CD4-positive, CD25-positive, alpha-beta regulatory T cell (primary cell): ENCODE measurements at places on chromosomes 12 and 14. TPM values are rescaled to one million over a fixed set of nuclear protein-coding genes. Genes with fewer than 3 reads are reported as not detected.

Gene RD3L
- total RNA-seq = not detected

Gene BICDL1
- 134 TPM for total RNA-seq

Gene KHNYN
- total RNA-seq = 139 TPM

Gene PTCSC3
- total RNA-seq = not detected

Gene PALS1
- total RNA-seq = 9.0 TPM

Gene IL22
- total RNA-seq = not detected

Gene CARMIL3
- 0.52 TPM for total RNA-seq

Gene TESPA1
- total RNA-seq = 93.8 TPM

- no peaks in the 10 kb centered on the region for H3K4me1 ChIP-seq
- H3K27ac ChIP-seq = no peak overlapping the region
- DNase-seq = no peak
- H3K36me3 ChIP-seq = no peaks in the 10 kb centered on the region
- H3K4me3 ChIP-seq = no peak overlapping the region
These were observed 64.7 kb upstream of the CISTR start for GRCh38 chr12:53816360-53817020.

DNA sequence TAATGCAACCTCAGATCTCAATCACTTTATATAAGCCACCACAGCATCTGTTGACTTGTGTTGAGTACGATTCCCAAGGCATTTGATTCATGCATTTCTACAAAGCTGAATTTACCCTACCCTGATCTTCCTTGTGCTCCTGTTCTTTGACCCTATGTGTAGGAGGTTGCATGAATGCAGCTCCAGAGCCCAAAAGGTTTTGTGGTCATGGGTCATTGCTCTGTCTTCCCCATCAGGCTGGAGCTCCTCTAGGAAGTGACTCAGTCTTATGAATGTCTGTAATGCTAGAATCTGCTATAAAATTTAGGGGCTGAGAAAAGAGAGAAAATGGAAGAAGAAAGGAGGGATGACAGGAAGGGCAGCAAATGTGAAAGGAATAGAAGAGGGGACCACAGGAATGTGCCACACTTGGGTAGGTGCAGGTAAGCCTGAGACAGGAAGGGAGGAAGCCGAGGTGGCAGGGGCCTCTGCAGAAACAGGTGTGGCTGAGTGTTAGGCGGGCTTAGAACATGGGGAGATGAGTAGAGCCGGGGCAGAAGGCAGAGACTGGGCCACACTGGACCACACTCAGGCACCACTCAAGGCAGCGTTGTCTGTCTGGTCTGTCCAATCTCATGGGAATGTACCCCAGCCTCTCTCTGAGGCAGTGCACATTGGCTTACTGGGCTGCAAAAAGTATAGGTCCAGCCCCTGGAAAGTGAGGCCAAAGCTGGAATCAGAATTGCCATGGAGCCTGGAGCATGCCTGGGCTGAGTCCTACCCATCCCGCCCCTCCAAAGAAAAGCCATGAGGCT is 334.1 kb downstream of the BCL11B start:
- no peaks in the 10 kb centered on the region for H3K36me3 ChIP-seq
- no peaks in the 10 kb centered on the region for H3K27me3 ChIP-seq
- H3K27ac ChIP-seq = no peak overlapping the region
- peak; percentile 23 for DNase-seq

GRCh38 chr14:64209444-64210131 is 84.6 kb downstream of the ESR2 start:
- no peaks in the 10 kb centered on the region for H3K27me3 ChIP-seq
- DNase-seq = no peak
- no peak overlapping the region for H3K4me3 ChIP-seq
- H3K27ac ChIP-seq = no peak overlapping the region

- no peak for DNase-seq
- H3K27ac ChIP-seq = no peak overlapping the region
- no peaks in the 10 kb centered on the region for H3K27me3 ChIP-seq
- H3K4me3 ChIP-seq = no peak overlapping the region
- no peaks in the 10 kb centered on the region for H3K36me3 ChIP-seq
These were observed 165.7 kb downstream of the CAND1 start for GRCh38 chr12:67434671-67435370.

GRCh38 chr12:25438638-25439037 is 114.4 kb downstream of the LMNTD1 start:
- H3K27me3 ChIP-seq = no peaks in the 10 kb centered on the region
- H3K4me1 ChIP-seq = no peaks in the 10 kb centered on the region
- H3K36me3 ChIP-seq = no peaks in the 10 kb centered on the region
- H3K27ac ChIP-seq = no peak overlapping the region
- DNase-seq = no peak

GRCh38 chr14:29035134-29035533 is 268.5 kb downstream of the FOXG1 start:
- no peak for DNase-seq
- H3K4me3 ChIP-seq = no peak overlapping the region
- no peaks in the 10 kb centered on the region for H3K4me1 ChIP-seq

DNA sequence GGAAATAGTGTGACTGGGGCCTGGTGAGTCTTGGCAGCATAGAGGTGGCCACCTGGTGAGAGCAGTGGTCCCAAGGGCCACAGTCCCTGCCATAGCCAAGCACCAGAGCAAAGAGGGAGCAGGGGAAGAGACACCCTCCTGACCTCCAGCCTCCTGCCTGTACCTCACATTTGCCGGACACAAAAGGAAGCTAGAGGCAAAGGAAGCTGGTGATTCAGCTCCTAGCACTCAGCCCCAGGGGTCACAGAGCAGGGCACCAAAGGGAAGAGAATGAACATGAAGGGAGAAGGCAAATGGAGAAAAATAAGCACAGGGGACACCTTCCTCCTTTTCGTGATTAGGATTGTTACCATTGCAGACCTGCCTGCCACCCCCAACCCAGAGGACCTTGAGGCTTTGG is 216.8 kb downstream of the ZFP36L1 start:
- no peaks in the 10 kb centered on the region for H3K36me3 ChIP-seq
- H3K4me3 ChIP-seq = no peak overlapping the region
- H3K4me1 ChIP-seq = no peaks in the 10 kb centered on the region
- no peaks in the 10 kb centered on the region for H3K27me3 ChIP-seq
- H3K27ac ChIP-seq = no peak overlapping the region
- no peak for DNase-seq

GRCh38 chr14:90656973-90657372 is 159.3 kb downstream of the TTC7B start:
- H3K27me3 ChIP-seq = no peaks in the 10 kb centered on the region
- H3K4me3 ChIP-seq = no peak overlapping the region
- no peak for DNase-seq

- H3K36me3 ChIP-seq = no peaks in the 10 kb centered on the region
- DNase-seq = no peak
- peaks cover 61% of the 10 kb centered on the region for H3K4me1 ChIP-seq
These were observed 41.7 kb downstream of the SUSD6 start for GRCh38 chr14:69652942-69653684.

GRCh38 chr12:91276509-91276908 is 93.9 kb upstream of the DCN start:
- H3K27ac ChIP-seq = no peak overlapping the region
- H3K36me3 ChIP-seq = no peaks in the 10 kb centered on the region
- no peaks in the 10 kb centered on the region for H3K4me1 ChIP-seq

- DNase-seq = no peak
- no peaks in the 10 kb centered on the region for H3K27me3 ChIP-seq
- H3K4me1 ChIP-seq = no peaks in the 10 kb centered on the region
- H3K27ac ChIP-seq = no peak overlapping the region
These were observed 10.5 kb downstream of the MMP14 start for GRCh38 chr14:22846811-22847307.

DNA sequence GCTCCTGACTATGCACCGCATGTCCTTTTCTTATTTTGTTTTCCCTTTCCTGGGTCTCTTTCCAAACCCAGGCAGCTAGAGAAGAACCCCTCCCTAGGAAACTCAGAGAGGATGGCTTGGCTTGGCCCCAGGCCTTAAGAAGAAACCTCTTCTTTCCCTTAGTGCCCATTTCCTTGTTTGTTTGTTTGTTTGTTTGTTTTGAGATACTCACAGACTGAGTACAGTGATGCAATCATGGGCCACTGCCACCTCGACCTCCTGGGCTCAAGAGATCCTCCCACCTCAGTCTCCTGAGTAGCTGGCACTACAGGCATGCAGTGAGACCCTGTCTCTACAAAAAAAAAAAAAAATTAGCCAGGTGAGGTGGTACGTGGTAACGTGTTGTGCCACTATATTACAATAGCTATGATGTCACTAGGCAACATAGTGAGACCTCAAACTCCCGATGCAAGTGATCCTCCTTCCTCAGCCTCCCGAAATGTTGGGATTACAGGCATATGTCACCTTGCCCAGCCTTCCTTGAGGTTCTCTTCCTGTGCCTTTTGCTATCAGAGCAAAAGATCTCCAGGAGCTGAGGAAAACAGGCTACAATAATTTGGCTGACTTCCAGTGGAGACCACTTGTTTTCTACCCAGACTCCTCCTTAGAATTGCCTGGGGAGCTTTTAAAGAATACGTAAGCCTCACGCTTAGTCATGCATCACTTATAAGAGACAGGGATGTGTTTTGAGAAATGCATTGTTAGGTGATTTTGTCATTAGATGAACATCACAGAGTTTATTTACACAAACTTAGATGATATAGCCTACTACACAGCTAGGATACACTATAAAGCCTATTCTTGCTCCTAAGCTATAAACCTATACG is 34.5 kb upstream of the LGALS3 start:
- H3K27me3 ChIP-seq = no peaks in the 10 kb centered on the region
- H3K4me1 ChIP-seq = peaks cover 15% of the 10 kb centered on the region
- H3K4me3 ChIP-seq = no peak overlapping the region
- H3K27ac ChIP-seq = no peak overlapping the region

DNA sequence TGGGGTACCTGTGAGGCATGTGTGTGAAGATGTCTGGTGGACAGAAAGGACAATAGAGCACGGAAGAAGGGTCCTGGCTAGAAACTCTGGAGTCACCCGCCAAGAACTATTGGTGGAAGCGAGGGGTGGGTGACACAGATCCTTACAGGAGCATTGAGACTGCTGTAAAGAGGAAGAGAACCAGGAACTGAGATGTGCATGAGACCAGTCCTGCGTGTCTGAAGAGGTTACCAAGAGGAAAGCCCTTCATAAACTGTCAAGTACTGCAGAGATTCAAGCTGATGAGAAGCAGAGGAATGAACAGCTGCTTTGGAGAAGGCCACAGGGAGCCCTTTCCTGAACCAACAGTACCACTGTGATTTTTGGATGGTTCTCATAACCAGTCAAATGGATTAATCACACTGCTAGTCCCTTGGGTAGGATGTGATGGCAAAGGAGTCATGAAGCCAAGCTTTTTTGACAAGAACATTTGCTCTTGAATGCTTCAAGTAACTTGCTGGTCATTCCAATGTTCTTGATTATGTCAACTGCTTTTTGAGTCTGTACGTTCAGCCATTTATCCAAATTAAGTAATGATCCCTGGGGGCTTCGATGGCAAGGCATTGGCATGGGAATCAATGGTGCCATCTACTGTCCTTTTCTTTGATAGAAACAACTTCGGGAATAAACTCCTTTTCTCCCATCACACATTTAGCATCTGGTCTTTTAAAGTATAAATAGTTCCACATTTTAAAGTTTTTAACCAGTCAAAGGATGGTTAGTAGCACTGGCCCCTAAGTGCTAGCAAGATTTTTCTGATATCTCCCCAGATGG is 42.9 kb downstream of the GPR135 start:
- H3K4me1 ChIP-seq = no peaks in the 10 kb centered on the region
- no peak overlapping the region for H3K4me3 ChIP-seq
- peaks cover 2% of the 10 kb centered on the region for H3K27me3 ChIP-seq
- no peak for DNase-seq
- H3K36me3 ChIP-seq = no peaks in the 10 kb centered on the region
- no peak overlapping the region for H3K27ac ChIP-seq

DNA sequence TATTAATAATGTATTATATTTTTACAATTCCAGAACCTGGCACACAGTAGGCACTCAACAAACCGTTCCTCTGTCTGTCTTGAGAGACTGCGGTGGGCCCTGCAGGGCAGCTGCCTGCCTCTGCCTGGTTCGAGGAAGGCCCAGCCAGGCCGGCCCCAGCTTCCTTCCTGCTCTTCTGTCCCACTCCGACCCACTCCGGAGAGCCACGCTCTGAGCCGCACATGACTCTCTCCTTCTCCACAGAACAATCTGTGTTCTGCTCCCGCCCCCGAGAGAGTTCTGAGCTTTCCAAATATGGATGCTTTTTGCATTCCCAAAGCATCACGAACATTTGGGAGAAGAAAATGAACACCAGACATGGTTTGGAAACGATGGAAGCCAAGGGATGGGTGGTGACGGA is 57.3 kb downstream of the TTC7B start:
- H3K27ac ChIP-seq = peak overlapping the region; percentile 73
- no peak for DNase-seq
- peaks cover 19% of the 10 kb centered on the region for H3K4me1 ChIP-seq
- peaks cover 12% of the 10 kb centered on the region for H3K27me3 ChIP-seq
- H3K36me3 ChIP-seq = no peaks in the 10 kb centered on the region

GRCh38 chr12:61993734-61994345 is 266.4 kb upstream of the USP15 start:
- no peak for DNase-seq
- no peaks in the 10 kb centered on the region for H3K36me3 ChIP-seq
- H3K4me3 ChIP-seq = no peak overlapping the region

- H3K36me3 ChIP-seq = no peaks in the 10 kb centered on the region
- peaks cover 2% of the 10 kb centered on the region for H3K27me3 ChIP-seq
- no peak for DNase-seq
- H3K4me3 ChIP-seq = no peak overlapping the region
- H3K4me1 ChIP-seq = no peaks in the 10 kb centered on the region
These were observed 26.7 kb upstream of the RIN3 start for GRCh38 chr14:92486881-92487280.

- no peak for DNase-seq
- no peaks in the 10 kb centered on the region for H3K36me3 ChIP-seq
- no peaks in the 10 kb centered on the region for H3K27me3 ChIP-seq
- H3K27ac ChIP-seq = no peak overlapping the region
These were observed 13.9 kb downstream of the KRT7 start for GRCh38 chr12:52246720-52247621.

- H3K4me3 ChIP-seq = no peak overlapping the region
- peaks cover 2% of the 10 kb centered on the region for H3K27me3 ChIP-seq
- peak; percentile 52 for DNase-seq
- H3K27ac ChIP-seq = no peak overlapping the region
- no peaks in the 10 kb centered on the region for H3K4me1 ChIP-seq
- no peaks in the 10 kb centered on the region for H3K36me3 ChIP-seq
These were observed 116.7 kb downstream of the LMNTD1 start for GRCh38 chr12:25436206-25437030.

DNA sequence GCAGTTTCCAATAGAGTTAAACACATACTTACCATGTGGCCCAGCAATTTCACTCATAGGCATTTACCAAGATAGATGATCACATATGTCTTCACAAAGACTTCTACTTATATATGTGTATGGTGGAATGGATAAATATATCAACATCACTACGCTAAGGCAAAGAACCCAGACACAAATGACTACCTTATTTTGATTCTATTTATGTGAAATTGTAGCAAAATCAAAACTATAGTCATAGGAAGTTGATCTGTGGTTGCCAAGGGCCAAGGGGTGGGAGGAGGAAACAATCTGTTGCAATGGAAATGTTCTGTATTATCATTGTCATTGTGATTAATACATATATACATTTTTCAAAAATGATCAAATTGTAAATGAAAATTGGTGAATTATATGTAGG is 47.7 kb upstream of the ANP32D start:
- H3K4me3 ChIP-seq = no peak overlapping the region
- H3K27me3 ChIP-seq = no peaks in the 10 kb centered on the region
- no peak overlapping the region for H3K27ac ChIP-seq
- DNase-seq = no peak
- H3K4me1 ChIP-seq = no peaks in the 10 kb centered on the region
